Purkinje cell (primary cell): ENCODE measurements at places on chromosomes 5 and 9. TPM values are rescaled to one million over a fixed set of nuclear protein-coding genes. Genes with fewer than 3 reads are reported as not detected.

PCDHB7 gene
- polyA plus RNA-seq = 0.78 TPM in 1 of 2 replicates, not detected in the other

HSPA9 gene
- 208 TPM in 2 replicates for polyA plus RNA-seq

EGFL7 gene
- 6.2 TPM in 1 of 2 replicates, not detected in the other for polyA plus RNA-seq

GABRA6 gene
- polyA plus RNA-seq = 21.2 and 21.4 TPM in 2 replicates

OBP2B gene
- polyA plus RNA-seq = not detected in 2 replicates

ANKRD31 gene
- polyA plus RNA-seq = 0.32 and 0.42 TPM in 2 replicates

FOXD4L6 gene
- polyA plus RNA-seq = 0.57 TPM in 1 of 2 replicates, not detected in the other

LOX gene
- polyA plus RNA-seq = 30.8 and 46.4 TPM in 2 replicates

TNC gene
- 2.9 and 3.8 TPM in 2 replicates for polyA plus RNA-seq

HAVCR2 gene
- polyA plus RNA-seq = 0.24 TPM in 1 of 2 replicates, not detected in the other

BSPRY gene
- polyA plus RNA-seq = 48.0 and 54.2 TPM in 2 replicates

NPR2 gene
- polyA plus RNA-seq = 13.5 and 29.0 TPM in 2 replicates

CANX gene
- polyA plus RNA-seq = 257 and 264 TPM in 2 replicates

LCN9 gene
- polyA plus RNA-seq = not detected in 2 replicates

NME5 gene
- polyA plus RNA-seq = 113 and 125 TPM in 2 replicates

RLN2 gene
- polyA plus RNA-seq = 1.8 TPM in 1 of 2 replicates, not detected in the other

PHF24 gene
- polyA plus RNA-seq = 2.3 and 10.5 TPM in 2 replicates

PCDHA1 gene
- polyA plus RNA-seq = 5.3 and 10.1 TPM in 2 replicates

PCDHGC5 gene
- polyA plus RNA-seq = 0.34 and 2.0 TPM in 2 replicates

IL3 gene
- not detected in 2 replicates for polyA plus RNA-seq

MSMP gene
- polyA plus RNA-seq = 5.6 TPM in 1 of 2 replicates, not detected in the other

TPPP gene
- 2.4 and 5.6 TPM in 2 replicates for polyA plus RNA-seq

NSMF gene
- polyA plus RNA-seq = 0.07 and 0.43 TPM in 2 replicates

BASP1 gene
- 4.6 and 65.7 TPM in 2 replicates for polyA plus RNA-seq

ZBTB6 gene
- 2.2 and 4.3 TPM in 2 replicates for polyA plus RNA-seq

PRDM9 gene
- not detected in 2 replicates for polyA plus RNA-seq

RLN1 gene
- polyA plus RNA-seq = not detected in 2 replicates

HAPLN1 gene
- 1.2 TPM in 1 of 2 replicates, not detected in the other for polyA plus RNA-seq

ZNF782 gene
- polyA plus RNA-seq = 4.0 and 4.6 TPM in 2 replicates

PCDHGA10 gene
- 6.1 and 7.8 TPM in 2 replicates for polyA plus RNA-seq

RFESD gene
- 11.6 and 14.8 TPM in 2 replicates for polyA plus RNA-seq

PCDHA12 gene
- 1.1 and 1.2 TPM in 2 replicates for polyA plus RNA-seq

CPEB4 gene
- 74.1 and 75.4 TPM in 2 replicates for polyA plus RNA-seq

C5orf63 gene
- polyA plus RNA-seq = 28.9 and 30.4 TPM in 2 replicates
